GM04503 (cell line): ENCODE measurements at places on chromosomes 12 and 14.

GRCh38 chr12:65208125-65208524 lies 38.7 kb downstream of the LEMD3 start:
- no peak for DNase-seq

GRCh38 chr12:6607751-6608591 lies 792 bp upstream of the CHD4 start:
- DNase-seq, result no peak

DNA sequence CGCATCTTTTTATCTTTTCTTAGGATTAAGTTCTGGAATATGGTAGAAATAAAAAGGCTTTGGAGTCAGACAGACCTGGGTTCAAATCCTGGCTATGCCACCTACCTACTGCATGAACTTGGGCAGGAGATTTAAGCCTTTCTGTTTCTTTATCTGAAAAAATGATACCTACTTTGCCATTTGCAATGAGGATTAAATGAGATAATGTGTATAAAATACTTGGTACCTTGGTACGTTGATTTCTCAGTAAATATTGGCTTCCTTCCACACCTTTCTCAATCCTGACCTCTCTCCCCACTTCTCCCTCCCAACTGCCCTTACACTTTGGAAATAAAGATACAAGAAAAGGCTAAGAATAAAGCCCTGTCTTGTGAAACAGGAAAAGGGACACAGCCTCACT lies 172.6 kb downstream of the PAX9 start:
- no peak for DNase-seq

GRCh38 chr12:1611803-1612572 lies 17.0 kb upstream of the WNT5B start:
- DNase-seq, result peak; percentile 89

DNA sequence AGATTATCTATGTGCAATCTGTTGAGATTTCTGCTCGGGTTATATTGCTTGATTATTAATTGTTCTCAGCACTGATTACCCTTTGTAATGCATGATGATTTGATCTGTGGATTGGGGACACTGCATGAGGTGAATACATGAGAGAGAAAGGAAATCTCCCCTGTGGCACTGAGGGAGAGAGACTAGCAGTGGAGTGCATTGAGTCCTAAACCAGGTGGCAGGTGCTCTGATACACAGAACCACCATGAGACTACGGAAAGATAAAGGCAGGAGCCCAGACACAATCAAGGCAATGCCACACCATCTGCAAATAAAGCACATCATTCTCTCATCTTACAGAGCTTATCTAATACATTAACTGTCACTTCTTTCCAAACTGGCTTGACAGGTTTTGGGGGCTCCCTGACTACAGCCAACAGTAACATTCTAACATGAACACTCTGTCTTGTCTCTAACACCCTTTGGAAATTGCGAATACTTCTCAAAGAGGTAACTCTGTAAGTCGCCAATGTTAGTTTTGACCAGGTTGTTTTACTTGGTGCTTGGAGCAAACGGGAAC lies 37.6 kb upstream of the TSPAN8 start:
- DNase-seq, result no peak

- peak; percentile 16 for DNase-seq
Observed at GRCh38 chr12:48078901-48079300, 27.0 kb downstream of the SENP1 start.

DNA sequence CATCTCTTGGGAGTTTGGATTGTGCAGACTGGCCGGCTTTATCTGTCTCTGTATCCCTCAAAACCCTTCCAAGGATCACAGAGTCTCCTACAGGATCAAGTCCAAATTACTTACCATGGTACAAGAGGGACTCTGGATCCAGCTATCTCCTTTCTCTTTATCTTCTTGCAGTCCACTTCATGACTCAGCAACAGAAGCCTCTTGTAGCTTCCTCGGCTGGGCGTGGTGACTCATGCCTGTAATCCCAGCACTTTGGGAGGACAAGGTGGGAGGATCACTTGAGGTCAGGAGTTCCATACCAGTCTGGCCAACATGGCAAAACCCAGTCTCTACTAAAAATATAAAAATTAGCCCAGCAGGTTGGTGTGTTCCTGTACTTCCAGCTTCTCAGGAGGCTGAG lies 189.7 kb downstream of the BCAT1 start:
- DNase-seq, result no peak

DNA sequence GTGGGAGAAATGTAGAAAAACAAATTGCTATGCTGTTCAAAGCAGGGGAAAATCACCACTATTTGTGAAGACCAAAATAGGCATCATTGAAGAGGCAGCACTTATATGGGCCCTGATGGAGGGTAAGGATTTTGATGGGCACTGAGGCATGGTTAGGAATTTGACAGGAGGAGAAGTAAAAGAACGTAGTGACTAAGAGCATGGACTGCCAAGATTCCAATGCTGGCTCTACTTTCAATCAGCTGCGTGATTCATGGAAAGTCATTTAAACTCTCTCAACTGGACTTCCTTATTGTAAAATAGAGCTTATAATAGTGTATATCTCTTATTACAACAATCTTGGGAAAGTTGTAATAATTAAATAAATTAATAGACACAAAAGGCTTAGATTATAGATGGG lies 267.7 kb upstream of the G2E3 start:
- peak; percentile 23 for DNase-seq

GRCh38 chr12:87814625-87815024 lies 214.6 kb downstream of the C12orf50 start:
- DNase-seq, result no peak

GRCh38 chr14:81122326-81122725 lies 98.4 kb downstream of the GTF2A1 start:
- no peak for DNase-seq

DNA sequence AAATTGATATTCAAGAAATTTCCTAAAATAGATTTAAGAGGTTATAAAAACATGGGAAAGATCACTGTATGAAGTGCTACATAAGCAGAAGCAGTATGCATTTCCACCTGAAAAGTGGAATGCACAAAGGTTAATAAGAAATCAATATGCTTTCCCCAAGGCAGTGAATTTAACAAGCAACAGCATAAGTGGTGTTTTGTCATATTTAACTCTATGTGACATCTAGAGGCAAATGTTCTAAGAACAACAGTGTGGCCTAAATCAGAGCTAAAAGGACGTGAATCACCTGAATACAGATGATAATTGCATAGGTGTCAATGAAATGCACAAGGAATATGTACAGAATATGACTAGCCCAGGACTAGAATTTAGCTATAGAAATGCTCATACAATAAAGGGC lies 49.5 kb downstream of the SLC2A13 start:
- DNase-seq, result no peak

GRCh38 chr12:74337951-74338350 lies 199.7 kb upstream of the ATXN7L3B start:
- DNase-seq, result peak; percentile 15

- DNase-seq, result no peak
Observed at GRCh38 chr14:68246786-68247105, 427.2 kb downstream of the RAD51B start.

GRCh38 chr12:107567876-107568619 lies 117.6 kb upstream of the PWP1 start:
- DNase-seq, result no peak

DNA sequence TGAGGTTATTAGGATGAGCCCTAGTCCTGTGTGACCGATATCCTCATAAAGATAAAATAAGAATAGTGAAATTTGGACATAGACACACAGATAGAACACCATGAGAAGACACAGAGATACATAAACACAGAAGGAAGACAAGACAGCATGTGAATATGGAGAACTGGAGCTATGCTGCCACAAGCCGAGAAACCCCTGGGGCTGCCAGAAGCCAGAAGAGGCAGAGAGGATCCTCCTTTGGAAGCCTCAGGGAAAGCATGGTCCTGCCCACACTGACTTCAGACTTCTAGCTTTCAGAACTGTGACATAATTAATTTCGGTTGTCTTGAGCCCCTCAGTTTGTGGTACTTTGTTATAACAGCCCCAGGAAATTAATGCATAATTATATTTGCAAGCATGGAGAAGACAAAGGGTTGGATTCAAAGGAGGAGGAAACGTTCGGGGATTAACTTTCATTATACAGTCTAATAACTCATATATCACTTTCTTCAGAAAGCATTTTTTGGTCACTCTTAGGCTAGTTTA lies 1501.8 kb upstream of the FLRT2 start:
- no peak for DNase-seq

DNA sequence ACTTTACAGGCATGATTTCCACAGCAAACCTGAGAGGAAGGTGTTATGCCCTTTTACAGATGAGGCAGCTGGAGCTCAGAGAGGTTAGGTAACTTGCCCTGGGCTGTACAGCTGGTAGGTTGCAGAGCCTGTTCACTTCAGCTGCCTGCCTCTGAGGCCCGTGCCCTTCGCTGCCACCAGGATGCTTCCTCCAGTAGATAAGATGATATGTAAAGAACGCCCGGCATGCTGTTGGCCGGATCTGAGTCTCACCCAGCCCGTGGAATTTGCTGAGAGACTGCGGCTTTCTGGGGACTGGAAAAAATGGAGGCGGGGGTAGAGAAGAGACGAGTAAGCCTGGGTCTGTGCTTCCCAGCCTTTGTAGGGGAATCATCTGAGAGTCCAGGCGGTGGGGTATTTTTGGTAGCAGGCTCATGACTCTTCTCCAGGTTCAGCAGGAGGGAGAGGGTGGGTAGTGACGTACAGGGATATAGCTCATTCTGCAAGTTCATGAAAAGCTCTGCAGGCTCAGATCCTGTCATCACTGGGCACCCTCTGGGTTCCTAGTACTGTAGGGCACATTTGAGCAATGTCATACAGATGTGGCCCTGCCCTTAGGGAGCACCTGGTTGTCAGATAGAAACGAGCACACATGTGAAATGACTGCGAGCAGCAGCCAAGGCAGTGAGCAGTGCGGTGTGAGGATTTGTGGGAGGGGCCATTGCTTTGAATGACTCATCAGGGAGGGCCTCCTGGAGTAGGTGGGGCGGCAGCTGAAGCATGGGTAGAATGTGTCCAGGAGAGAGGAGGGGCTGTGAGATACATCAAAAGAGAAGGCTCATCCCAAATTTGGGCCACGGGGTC lies 159.4 kb downstream of the TSPAN9 start:
- DNase-seq, result no peak

DNA sequence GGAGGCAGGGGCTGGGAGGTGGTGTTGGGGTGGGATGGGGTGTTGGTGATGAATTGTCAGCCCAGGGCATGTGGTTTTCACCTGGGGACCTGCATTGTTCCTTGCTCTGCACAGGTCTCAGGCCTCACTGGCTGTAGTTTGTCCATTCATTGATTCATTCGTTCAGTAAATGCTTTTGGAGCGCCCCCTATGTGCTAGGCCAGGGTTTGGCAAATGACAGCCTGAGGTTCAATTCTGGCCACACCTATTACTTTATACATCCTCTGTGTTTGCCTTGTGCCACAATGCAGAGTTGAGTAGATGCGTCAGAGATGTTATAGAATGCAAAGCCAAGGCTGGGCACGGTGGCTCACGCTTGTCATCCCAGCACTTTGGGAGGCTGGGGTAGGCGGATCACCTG lies 4.7 kb downstream of the ADCK1 start:
- no peak for DNase-seq

DNA sequence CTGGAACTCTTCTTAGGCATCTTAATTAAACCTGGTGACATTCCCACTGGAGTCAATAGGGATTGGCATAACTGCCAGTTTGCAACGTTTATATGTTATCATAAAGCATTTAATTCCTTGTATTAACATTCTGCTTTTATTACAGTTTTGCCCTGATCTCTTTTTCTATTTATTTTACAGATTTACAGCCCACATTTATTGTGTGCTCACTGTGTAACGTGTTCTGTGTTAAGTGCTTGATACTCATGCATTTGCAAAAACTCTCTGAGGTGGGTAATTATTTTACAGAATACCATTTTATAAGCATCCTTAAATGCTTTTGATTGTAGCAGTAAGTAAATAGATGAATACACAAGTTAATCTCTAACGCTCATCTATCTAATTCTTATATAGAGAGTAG lies 341.5 kb upstream of the FAR2 start:
- no peak for DNase-seq

- DNase-seq, result no peak
Observed at GRCh38 chr14:89811954-89812575, 142.5 kb downstream of the EFCAB11 start.

GRCh38 chr12:101407049-101407435 lies 530 bp downstream of the ARL1 start:
- peak; percentile 9 for DNase-seq

DNA sequence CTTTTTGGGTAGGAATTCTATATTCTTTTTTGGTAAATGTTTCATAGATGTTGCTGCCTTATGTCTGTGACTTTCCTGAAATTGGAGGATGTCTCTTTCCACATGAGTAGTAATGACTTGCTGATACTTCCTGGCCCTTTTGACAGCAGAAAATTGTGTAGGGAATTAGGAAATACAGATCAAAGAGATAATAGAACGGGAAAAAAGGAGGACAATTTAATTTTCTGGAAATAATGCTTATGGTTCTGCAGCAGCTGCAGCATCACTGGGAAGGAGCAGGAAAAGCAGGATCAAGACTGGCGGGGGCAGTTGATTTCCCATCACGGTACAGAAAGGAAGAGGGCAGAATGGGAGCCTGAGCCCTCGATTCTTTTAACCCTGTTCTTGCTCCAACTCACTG lies 68.8 kb upstream of the PZP start:
- no peak for DNase-seq

GRCh38 chr12:21054334-21054733 lies 76.7 kb upstream of the SLCO1B1 start:
- DNase-seq, result no peak

GRCh38 chr12:12786351-12786705 lies 869 bp downstream of the APOLD1 start:
- no peak for DNase-seq

DNA sequence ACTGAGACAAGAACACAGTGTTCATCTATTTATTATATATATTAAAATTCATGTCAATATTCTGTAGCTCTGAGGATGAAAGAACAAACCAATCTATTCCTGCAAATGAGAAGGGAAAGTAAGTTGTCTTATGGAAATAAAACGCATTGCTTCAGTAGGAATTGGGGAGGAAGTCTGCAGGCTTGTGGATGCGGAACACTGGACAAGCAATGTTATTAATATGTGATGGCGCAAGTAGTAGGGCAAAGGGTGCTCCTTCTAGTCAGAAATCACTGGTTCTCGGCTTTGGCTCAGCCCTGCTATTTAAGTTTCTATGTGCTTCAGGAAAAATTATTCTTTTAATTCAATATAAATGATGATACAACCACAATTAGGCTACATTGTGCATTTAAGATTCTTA lies 28.8 kb upstream of the RAP1B start:
- DNase-seq, result no peak

GRCh38 chr12:84922693-84923092 lies 10.1 kb upstream of the SLC6A15 start:
- DNase-seq, result no peak

- no peak for DNase-seq
Observed at GRCh38 chr14:22671622-22672021, 27.5 kb upstream of the OR6J1 start.

DNA sequence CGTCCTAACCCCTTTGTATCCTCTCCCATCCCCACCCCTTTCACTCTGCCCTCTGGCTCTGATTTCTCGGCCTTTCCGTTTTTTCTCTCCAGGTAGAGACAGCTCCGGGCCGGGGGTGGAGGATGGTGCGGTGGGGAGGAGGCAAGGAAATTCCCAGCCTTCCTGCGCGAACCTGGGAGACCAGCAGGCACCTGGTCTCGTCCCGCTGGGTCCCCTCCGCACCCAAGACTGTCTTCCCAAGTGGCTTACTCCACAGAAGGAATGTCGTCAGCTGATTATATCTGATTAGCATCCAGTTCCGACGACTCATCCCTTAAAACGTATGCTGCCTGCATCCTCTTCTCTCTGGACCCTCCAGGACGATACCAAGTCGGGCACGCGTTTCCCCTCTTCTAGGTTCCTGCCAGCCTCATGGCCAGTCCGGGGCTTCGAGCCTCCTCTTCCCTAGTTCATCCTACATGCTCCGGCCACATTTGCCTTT lies 42.2 kb upstream of the CAPRIN2 start:
- DNase-seq, result no peak
